ENCODE measurements at places on chromosomes 3 and 15. TPM values are rescaled to one million over a fixed set of nuclear protein-coding genes. Genes with fewer than 3 reads are reported as not detected.

GRCh38 chr3:51275111-51275805 lies 109.8 kb upstream of the MANF start:
- DNase-seq: no peak

GRCh38 chr15:98385752-98386381 lies 262.5 kb upstream of the IGF1R start:
- no peak for DNase-seq

GRCh38 chr3:46395210-46395661 lies 11.6 kb downstream of the CCR5AS start:
- DNase-seq: no peak

DNA sequence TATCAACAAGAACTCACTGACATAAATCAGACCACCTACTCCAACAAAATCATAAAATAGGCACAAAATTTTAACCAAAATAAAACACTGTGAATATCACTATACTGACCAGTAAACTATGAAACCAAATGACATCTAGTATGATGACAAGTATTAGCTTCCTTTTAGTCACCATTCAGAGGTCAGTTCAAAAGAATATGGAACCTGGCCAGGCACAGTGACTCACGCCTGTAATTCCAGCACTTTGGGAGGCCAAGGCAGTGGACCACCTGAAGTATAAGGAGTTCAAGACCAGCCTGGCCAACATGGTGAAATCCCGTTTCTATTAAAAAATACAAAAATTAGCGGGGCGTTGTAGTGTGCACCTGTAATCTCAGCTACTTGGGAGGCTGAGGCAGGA lies 65.8 kb downstream of the SMARCC1 start:
- DNase-seq: no peak

- no peak for DNase-seq
Measured at GRCh38 chr3:72768006-72768441, 80.2 kb downstream of the SHQ1 start.

GRCh38 chr3:99972380-99973104 lies 141.8 kb downstream of the FILIP1L start:
- DNase-seq: no peak

DNA sequence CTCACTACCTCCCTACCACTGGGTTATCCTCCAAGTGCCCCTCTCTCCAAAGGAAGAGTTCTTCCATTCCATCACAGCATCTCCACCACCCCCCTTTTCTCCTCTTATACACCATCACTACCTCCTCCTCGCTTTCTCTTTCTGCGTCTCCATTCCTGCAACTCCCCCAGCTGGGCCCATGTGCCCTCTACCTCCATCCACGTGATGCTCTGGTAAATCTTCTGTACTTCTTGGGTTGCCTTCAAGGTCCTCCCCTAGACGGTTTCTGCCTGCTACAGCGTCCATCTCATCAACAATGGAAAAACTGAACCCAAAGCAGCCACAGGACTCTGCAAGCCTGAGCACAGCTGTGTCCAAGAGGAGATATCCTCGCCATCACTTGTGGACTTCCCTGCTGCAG lies 129.5 kb upstream of the SLCO3A1 start:
- no peak for DNase-seq

- DNase-seq: no peak
Measured at GRCh38 chr3:124639406-124640237, 90.6 kb upstream of the UMPS start.

STIMATE gene
- total RNA-seq: 12.6 TPM

SLC4A7 gene
- 658 TPM for total RNA-seq

ETFA gene
- 61.1 TPM for total RNA-seq

CHD2 gene
- total RNA-seq: 108 TPM

ALDH1A2 gene
- total RNA-seq: 3.3 TPM

GOLGA6D gene
- not detected for total RNA-seq

DNA sequence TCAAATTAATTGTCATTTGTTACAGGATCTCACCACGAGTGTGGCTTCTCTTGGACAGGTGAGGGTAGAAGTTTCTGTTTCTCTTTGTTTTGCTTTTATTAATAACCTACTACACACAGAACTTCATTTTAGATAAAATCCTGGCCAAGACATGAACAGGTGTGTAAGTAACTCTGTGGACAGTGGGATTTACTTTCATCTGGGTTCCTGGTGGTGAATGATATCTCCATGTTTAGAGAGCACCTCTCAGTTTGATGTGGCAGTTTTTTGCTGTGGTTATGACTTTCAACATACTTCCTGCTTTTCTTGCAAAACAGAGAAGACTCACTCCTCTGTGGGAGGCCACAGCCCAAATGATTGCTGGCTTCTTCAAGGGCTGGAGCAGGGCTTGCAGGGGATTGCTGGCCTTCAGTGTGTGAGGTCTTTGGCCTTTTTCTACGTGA lies 71.1 kb upstream of the XCR1 start:
- no peak for DNase-seq

DNA sequence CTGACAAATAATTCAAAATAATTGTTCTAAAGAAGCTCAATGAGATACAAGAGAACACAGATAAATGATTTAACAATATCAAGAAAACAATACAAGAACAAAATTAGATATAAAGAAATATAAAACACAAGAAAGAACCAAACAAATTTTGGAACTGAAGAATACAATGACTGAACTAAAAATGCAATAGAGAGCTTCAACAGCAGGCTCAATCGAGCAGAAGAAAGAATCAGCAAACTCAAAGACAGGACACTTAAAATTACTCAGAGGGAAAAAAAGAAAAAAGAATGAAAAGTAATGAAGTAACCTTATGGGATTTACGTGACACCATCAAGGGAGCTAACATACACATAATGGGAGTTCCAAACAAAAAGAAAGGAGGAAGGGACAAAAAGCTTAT lies 32.1 kb downstream of the CCDC54 start:
- DNase-seq: no peak

MTMR10 gene
- total RNA-seq: 6.1 TPM

DNA sequence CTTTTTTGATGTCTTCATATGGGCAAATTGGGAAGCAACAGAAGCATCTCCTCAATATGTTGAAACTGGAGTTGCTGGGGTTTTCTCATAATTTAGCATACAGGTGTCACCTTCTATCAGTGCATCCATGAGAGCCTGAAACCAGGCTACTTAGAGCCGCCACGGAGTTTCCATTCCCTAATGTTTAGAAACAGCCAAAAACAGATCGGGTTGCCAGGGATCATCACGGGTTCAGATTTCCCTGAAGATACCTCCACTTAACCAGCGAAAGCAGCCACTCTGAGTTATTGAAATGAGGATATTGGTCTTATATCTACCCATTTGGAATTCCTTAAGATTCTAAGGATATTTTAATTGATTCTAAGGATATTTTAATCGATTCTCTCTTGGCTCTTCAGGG lies 14.5 kb downstream of the TERB2 start:
- DNase-seq: no peak

SLC15A2 gene
- total RNA-seq: 7.7 TPM

DNA sequence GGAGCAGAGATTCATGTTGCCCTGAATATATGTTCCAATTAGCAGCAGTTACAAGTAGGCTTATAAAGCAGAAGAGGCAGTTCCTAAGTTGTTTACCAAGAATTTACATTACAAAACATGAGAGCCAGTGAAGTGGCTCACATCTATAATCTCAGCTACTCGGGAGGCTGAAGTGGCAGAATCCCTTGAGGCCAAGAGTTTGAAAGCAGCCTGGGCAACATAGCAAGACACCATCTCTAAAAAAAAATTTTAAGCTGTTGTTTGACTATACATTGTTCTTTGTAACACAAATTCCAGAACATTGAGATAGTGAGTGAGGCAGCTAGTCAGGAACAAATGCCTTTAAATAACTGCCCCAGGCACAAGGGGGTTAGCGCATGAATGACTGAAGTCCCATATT lies 10.3 kb upstream of the ZMAT3 start:
- no peak for DNase-seq

- DNase-seq: no peak
Measured at GRCh38 chr3:189587664-189588040, 43.5 kb upstream of the TP63 start.

FEZF2 gene
- total RNA-seq: 12.2 TPM

DNA sequence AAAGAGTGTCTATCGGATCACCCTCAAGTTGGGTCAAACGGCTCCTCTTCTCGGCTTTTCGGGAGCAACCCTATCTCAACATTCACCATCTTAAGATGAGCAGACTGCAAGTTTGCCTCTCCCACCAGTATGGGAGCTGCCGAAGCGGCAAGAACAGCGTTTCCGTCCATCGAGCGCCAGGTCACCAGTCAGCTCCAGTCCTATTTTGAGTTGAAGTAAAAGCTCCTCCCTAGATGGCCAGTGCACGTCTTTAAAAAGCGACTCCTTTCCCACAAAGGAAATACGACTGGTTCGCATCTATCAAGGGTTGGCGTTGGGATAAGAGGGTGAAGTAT lies 369 bp upstream of the U2SURP start:
- DNase-seq: no peak

DNA sequence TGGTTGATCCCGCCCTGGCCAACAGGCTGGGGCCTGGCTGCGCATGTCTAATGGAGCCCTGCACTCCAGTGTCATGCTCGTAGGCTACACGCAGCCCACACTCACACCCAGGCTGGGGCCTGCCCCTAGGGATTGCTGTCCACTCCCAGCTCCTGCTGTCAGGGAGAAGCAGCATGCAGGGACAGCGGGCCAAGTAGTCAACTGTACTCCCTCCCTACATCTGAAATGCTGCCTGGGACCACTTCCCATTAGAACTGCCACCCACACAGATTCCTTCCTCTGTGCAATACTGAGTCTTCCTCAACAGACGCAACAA lies 16.1 kb downstream of the ALS2CL start:
- DNase-seq: no peak

DLG1 gene
- total RNA-seq: 112 TPM

DNA sequence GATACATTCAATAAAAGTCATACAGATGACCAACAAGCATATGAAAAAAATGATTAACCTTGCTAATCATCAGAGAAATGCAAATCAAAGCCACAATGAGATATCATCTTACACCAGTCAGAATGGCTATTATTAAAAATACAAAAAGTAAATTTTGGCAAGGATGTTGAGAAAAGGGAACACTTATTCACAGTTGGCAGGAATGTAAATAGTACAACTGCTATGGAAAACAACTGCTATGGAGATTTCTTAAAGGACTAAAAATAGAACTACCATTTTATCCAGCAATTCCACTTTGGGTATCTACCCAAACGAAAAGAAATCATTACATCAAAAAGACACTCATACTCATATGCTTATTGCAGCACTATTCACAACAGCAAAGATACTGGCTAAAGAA lies 1121.8 kb downstream of the TBL1XR1 start:
- DNase-seq: no peak

NRG4 gene
- not detected for total RNA-seq

- DNase-seq: no peak
Measured at GRCh38 chr3:167520266-167521005, 46.6 kb upstream of the SERPINI2 start.

DNA sequence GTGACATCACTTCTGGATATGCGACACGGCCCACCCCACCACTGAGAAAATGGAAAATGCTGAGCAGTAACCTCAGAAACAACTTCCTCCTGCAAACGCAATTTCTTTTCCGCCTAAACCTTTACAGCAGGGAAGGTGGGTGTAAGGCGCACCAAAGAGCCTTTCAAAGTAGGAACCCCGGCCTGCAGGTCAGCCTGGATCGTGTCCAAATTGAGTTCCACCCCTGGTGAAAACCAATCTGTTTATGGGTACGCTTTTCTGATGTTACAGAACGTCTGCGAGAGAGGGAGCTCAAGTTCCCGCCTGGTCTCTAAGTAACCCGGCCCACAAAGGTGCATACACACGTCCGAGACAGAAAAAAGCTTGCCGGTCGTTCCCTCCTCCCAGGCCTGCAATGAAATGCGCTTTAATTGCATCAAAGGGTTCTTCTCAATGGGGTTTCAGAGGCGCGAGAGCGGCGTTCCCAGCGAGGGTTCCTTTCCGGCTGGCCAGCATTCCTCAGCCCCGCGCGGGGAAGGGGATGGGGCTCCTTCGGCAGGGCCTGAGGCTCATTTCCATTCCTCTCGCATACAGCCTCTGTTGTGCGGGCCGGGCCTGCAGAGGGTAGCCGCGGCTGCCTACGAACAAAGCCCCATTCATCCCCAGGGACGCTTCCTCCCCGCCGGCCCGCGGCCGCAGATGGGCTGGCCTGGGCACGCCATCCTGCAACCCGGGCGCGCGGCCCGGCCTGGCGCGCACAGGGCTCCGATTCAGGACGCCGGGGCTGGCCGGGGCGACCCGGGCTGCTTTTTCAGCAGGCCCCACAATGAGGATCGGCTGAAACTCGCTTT lies 138.1 kb downstream of the TMCO5A start:
- DNase-seq: peak; percentile 76

KLHL18 gene
- 26.1 TPM for total RNA-seq

DNA sequence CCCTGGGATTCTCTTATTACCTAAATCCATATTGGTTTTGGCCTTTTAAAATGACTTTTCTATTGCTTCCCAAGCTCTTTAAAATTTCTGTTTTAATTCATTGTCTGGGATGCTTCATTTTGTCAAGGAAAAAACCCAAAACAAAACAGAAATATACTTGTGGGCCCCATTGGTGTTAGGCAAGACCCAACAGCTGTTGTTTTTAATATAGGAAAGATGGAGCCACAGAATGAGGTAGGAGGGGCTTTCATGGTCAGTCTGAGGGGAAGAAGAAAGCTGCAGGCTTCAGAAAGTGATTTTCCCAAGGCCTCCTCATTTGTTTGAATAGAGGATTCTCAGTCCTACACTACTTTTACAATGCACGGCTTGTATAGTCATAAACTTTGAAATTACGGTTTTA lies 180.5 kb downstream of the MCTP2 start:
- DNase-seq: no peak

GRCh38 chr3:103048068-103048722 lies 613.4 kb downstream of the ZPLD1 start:
- no peak for DNase-seq

DNA sequence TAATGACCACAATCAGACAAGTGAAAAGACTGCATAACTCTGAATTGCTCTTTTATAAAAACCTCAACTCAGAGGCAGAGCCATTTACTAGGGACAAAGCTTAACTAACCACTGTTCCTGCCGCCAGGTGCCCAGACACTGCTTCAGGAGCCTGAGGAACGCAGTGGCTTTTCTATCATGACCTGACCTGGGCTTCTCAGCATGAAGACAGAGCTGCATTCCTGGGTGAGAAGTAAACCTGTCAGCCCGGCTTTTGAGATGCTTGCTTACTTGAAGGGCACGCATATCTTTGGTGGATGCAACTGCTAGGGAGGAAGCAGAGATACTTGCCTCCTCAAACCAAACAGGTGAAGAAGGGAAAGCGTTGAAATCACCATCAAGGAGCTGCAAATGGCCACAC lies 7.9 kb downstream of the LRRC31 start:
- no peak for DNase-seq

- no peak for DNase-seq
Measured at GRCh38 chr3:134481166-134481565, 4.6 kb downstream of the ANAPC13 start.

All from frontal cortex (tissue), 4 donors.